ENCODE measurements at places on chromosomes 2 and 18. TPM values are rescaled to one million over a fixed set of nuclear protein-coding genes. Genes with fewer than 3 reads are reported as not detected.
A peak's percentile ranks its signal among the peaks of the same experiment; 100 is the strongest.

Gene MOCOS
- 0.19 TPM for total RNA-seq

Gene SP140
- 58.7 TPM for total RNA-seq

Gene BUB1
- 89.3 TPM for total RNA-seq

DNA sequence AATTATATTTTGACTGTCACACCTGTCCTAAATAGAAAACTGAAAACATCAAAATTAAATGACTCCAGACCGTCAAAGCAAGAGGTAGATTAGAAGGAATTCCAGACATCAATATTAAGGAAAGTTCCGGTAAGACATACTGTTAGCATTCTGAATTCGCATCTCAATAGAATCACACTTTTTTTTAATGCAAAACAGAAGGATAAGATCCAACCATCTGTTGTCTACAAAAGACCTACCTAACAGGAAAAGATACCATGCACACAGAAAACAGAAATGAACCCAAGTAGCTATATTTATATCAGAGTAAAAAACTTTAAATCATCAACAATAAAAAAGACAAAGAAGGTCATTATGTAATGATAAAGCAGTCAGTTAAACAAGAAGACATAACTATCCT is 145.0 kb downstream of the TMX3 start:
- no peak for DNase-seq

- no peak for DNase-seq
Measured at GRCh38 chr18:6145645-6146306, 250.5 kb upstream of the TMEM200C start.

Gene MBP
- total RNA-seq, result 138 TPM

- no peak for DNase-seq
Measured at GRCh38 chr18:60162388-60162787, 210.2 kb downstream of the MC4R start.

GRCh38 chr2:28835781-28836180 is 25.1 kb downstream of the SPDYA start:
- no peak for DNase-seq

Gene NR4A2
- total RNA-seq, result 3.0 TPM

GRCh38 chr2:41763141-41763540 is 284.7 kb upstream of the PKDCC start:
- no peak for DNase-seq

- DNase-seq, result no peak
Measured at GRCh38 chr2:157124731-157125130, 132.8 kb upstream of the GALNT5 start.

GRCh38 chr2:127661072-127661649 is 14.2 kb downstream of the LIMS2 start:
- DNase-seq, result no peak

Gene SERPINB10
- total RNA-seq, result not detected

GRCh38 chr2:196159221-196159892 is 12.0 kb downstream of the STK17B start:
- DNase-seq, result no peak

DNA sequence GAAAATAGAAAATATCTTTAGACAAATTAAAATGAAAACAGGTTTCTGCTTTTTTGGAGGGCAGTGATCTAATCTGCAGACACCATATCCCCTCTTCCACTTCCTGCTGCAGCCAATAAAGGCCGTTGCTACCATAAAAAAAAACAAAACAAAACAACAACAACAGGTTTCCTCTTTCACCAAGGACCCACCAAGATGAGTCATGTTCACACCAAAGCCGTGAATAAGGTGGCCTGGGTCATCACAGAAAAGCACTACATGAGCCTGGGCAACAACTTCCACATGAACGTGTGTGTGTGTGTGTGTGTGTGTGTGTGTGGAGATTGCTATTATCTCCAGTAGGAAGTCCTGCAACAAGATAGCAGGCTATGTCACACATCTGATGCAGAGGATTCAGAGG is 24.8 kb upstream of the TFCP2L1 start:
- DNase-seq, result no peak

- DNase-seq, result peak; percentile 69
Measured at GRCh38 chr2:41869542-41870264, 178.1 kb upstream of the PKDCC start.

DNA sequence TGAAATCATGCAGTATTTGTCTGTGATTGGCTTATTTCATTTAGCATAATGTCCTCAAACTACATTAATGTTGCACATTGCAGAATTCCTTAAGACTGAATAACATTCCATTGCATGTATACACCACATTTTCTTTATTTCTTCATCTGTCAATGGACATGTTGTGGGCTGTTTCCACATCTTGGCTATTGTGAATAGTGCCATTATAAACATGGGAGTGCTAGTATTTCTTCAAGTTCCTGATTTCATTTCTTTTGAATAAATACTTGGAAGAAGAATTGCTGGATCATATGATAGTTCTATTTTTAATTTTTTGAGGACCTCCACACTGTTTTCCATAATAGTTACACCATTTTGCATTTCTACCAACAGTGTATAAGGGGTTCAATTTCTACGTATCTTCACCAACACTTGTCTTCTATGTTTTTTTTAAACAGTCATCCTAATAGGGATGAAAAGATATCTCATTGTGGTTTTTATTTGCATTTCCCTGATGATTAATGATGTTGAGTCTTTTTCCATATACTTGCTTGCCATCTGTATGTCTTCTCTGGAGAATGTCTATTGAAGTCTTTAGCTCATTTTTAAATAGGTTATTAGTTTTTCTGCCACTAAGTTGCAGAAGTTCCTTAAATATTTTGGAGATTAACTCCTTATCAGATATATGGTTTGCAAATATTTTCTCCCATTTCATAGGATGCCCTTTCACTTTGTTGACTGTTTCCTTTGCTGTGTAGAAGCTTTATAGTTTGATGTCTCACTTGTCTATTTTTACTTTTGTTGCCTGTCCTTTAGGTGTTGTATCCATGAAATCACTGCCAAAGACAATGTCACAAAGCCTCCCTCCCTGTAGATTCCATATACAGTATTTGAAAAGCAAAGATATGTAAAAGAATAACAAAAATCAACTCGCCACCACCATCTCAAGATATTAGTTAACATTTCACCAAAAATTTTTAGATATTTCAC is 14.6 kb downstream of the FBXO11 start:
- no peak for DNase-seq

- DNase-seq, result no peak
Measured at GRCh38 chr2:167653131-167653530, 594.3 kb downstream of the STK39 start.

DNA sequence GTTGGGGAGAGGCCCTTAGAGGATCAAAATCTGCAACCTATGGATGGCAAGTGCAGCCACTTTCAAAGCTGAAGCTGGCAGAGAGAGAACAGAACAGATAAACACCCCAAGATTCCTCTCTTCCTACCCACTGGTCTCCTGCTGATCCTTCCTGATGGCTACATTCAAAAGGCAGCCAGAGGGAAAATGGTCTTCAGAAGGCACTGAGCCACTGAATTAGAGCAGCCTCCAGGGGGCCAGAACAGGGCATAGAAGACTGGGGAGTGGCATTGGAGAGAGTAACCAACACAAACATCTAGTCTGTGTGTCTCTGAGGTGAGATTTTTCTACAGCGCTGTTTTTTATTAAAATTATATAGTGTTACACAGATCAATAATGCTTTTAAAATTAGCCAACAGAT is 432.6 kb downstream of the PARD3B start:
- DNase-seq, result no peak

- no peak for DNase-seq
Measured at GRCh38 chr18:45412577-45412976, 202.7 kb upstream of the SLC14A2 start.

DNA sequence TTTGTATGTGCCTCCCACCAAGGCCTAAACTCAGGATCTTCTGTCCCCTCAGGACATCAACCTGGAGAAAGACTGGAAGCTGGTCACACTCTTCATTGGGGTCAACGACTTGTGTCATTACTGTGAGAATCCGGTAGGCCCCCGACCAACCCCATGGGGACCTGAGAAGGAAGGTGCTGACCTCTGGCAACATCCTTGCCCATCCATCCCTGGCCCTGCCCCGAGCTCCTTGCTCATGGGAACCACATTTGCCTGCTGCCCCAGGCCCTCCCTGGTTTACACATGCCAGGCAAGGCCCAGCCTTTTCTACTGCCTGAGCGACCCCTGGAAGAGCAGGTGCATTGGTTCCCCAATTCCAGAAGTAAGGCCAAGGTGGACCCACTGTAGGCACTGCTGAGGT is 125.3 kb upstream of the PPP1CB start:
- DNase-seq, result no peak

Gene XIRP2
- total RNA-seq, result not detected

DNA sequence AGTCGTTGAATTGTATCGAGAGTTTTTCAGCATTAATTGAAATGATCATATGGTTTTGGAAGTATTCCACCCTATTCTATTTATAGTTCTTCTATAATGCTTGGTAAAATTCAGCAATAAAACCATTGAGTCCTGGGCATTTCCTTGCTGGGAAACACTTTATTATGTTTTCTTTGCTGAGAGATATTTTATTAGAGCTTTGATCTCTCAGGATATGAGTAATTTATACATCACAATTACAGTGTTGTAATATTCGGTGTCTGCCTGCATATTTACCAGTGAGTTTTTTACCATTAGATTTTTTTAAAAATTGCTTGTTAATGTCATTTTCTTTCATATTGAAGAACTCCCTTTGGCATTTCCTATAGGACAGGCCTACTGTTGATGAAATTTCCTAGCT is 402.7 kb upstream of the FSIP2 start:
- no peak for DNase-seq
